ENCODE measurements at places on chromosomes 16 and 17.

- peak; percentile 16 for DNase-seq
Measured at GRCh38 chr17:37541880-37542660, 52.4 kb downstream of the DUSP14 start.

DNA sequence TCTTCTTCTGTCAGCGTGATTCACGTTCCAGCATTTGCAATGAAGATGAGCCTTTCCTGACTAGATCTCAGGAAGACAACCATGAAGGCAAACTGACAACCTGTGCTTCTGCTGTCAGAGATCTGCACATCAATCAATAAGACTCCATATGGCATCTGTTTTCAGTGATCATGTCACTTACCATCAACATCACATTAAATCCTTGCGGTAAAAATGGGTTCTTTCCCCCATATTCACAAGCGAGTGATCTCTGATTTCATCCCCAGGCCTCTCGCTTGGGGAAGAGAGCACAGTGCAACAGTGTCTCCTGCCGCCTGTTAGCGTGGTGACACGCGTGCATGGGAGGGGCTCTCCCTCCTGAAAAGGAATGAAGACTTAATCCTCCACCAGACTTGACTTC is 11.1 kb downstream of the NACA2 start:
- DNase-seq, result peak; percentile 63

GRCh38 chr16:31301708-31302400 is 42.1 kb downstream of the ITGAM start:
- peak; percentile 11 for DNase-seq

DNA sequence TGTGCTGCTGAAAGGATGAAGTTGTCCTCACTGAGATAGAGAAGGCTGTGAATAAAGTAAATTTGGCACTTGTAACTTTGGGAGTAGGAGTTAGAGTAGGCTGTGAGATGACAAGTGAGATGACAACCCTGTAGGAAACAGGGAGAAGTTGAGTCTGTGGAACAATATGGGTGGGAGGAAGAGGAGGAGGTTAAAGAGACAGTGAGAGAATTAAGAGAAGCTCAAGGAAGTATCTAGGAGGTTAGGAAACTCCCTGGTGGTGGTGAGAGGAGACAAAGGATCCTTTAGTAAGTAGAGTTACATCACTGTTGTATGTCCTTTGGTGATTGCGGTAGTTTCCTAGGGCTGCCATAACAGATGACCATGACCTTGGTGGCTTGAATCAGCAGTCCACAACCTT is 10.7 kb upstream of the HSD17B2 start:
- DNase-seq, result no peak

- DNase-seq, result no peak
Measured at GRCh38 chr16:11784038-11784369, 13.1 kb downstream of the ZC3H7A start.

DNA sequence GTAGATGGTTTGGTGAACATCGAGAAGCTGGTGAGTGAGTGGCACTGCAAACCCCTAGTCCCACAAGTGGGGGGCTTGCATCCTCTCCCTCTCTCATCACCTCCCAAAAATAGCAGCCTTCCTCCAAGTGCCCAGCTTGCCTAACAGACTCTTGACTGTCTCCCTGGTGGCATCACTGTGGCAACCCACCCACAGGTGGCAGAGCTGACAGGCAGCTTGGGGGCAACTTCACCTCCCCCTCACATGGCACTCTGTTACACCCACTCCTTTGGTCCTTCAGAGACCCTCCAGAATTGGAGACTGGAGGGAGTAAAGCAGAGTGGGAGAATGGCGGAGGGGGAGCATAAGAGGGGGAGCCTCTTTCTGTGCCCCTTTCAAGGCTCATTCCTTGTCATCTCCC is 15.7 kb downstream of the RAPGEFL1 start:
- no peak for DNase-seq

DNA sequence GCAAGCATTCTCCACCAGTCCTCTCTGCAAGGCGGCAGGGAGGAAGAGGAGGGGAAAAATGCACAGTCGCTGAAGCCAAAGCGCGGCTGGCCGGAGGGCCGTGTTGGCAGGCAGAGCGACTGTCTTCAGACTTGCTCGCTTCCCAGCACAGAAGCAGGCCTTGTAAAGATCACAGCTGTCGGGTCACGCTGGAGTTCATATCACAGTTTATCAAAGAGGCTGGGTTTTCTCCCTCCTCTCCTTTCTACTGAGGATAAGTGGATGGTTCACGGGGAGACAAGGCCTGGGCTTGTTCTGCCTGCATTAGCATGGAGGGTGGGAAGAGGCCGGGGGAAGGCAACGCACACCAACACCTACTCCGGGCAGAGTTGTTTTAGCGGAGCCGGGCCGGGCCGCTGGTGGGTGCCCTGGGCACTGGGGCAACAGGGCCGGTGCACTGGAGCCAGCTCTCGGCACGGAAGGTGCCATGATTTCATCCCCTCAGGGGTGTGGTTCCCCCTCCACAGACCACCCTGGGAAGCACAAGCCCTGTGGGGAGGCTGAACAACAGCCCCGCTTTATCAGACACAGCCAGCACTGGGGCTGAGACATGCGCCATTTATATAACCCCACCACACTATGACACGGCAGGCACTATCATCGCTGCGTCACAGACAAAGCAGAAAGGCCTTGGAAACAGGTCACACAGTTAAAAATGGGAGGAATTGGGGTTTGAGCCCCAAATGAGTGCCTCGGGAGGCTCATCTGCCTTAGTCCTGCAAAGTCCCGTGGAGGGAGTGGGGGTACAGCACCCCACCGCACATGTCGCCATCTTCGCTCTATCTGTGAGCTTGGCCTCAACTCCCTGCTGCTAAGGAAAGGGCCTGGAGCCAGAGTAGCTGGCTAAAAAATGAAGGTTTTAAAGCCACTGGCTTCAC is 40.3 kb upstream of the MTSS2 start:
- DNase-seq, result no peak

- no peak for DNase-seq
Measured at GRCh38 chr17:78014646-78015045, 56.1 kb downstream of the TNRC6C start.

DNA sequence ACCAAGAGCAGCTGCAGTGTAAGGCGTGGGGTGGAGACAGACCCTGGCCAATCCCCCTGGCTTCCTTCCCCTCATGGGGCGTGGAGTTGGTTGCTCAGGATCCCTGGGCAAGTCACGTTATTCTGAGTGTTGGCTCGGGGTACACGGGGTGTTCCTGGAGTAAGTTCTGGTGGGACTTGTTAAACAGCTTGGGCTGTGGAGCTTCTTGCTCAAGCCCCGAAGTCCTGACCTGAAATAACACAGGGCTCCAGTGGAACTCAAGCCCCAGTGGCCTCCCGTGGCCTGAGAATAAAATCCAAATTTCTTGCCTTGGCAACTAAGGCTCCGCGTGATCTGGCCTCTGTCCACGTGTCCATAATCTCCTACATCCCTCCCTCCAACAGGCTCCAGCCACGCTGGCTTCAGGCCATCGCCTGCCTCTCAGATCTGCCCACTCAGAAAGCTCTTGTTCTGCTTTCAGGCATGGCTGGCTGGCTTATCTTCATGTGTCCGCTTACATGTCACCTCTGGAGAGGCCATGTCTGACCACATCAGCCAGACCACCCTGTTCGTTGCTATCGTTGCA is 49.3 kb upstream of the BCO1 start:
- DNase-seq, result peak; percentile 35

DNA sequence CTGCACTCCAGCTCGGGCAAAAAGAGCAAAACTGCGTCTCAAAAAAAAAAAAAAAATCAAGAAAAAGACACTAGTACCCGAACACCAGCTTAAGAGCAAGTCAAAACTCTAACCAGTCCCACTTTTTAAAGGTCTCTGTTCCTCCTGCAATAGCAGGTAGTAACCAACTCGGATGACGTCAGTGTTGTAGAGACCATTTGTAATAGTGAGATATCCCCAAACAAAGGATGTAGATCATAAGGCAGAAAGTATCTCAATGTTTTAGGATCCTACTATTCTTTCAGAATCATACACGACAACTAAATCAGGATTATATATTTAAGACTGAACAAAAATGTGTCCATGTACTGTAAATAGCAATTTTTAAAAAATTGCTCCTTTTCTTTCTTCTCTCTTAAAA is 2.4 kb downstream of the JPT1 start:
- DNase-seq, result no peak

DNA sequence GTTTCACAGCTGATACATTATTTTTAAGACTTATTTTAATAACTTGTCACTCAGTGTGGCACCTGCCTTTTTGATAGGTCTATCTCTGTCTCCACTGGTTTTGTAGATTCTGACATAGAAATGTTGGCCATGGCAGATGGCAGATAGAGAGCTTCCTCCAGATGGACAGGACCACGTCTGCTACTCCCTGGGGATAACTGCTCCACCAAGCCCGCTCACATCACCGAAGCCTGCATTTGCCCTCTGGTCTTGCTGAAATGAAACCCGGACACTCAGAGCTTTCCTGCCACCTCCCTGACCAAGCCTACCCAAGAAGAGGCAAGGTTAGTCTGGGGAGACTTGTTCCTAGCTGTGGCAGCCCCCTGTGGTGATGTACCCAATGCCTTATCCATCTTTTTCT is 16.4 kb upstream of the HAP1 start:
- no peak for DNase-seq

DNA sequence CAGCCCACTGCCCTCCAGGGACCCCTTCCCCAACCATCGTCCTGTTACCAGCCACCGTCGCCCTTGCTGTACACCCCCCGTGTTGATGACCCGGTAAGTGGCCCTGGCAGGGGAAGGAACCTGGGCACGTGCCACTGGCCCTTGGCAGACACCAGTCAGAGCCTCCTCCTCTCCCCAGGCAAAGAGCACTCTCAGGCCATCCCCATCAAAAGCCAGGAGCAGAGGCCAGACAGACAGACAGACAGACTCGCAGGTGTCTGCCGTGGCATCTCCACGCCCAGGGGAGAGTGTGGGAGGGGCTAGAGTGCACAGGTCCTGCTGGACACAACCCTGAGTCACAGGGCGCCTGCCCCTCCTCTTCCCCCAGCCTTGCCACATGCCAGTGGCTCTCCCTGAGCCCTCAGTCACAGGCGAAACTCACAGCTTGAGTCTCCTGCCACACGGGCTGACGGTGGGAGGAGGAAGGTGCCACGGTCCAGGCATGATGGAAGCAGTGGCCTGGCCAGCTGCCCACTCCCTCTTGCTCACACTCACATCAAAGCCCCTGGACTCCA is 7.8 kb downstream of the CLCN7 start:
- no peak for DNase-seq

GRCh38 chr17:62093188-62094155 is 28.4 kb upstream of the MED13 start:
- DNase-seq, result peak; percentile 89

DNA sequence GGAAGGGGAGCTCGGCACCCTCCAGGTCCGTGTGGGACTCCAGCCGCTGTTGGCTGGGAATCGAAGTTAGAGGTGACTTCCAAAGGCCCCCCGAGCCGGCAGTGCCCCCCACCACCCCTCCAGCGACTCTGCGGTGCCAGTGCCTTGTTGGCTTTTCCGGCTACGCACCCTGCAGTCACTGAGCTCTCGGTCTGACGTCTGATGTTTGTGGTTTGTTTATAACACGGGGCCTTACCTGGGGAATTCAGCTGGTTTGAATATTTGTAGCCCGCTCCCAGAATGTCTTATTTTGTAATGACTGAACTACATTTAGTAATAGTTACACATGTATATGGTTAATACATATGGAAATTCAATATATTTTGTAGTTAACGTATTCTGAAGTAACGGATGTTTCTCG is 7.1 kb upstream of the BAIAP3 start:
- no peak for DNase-seq

DNA sequence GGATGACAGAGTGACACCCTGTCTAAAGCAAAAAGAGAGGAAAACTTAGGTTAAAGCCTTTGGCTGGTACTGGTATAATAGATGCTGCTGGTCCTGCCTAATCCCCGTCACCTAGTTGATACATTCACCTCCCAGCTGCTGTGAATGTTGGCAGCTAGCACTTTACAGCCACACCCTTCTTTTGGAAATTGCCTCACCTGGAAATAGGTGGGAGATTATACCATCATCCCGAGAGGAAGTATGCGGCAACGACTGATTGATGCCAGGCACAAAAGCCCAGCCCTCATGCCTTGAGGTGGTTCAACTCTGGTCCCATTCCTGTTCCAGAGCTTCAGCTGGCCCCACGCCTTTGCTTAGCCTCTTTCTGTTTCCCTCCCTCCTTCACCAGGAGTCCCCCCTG is 53.2 kb upstream of the SIAH1 start:
- DNase-seq, result no peak

- DNase-seq, result no peak
Measured at GRCh38 chr17:37194208-37194607, 181.6 kb upstream of the C17orf78 start.

DNA sequence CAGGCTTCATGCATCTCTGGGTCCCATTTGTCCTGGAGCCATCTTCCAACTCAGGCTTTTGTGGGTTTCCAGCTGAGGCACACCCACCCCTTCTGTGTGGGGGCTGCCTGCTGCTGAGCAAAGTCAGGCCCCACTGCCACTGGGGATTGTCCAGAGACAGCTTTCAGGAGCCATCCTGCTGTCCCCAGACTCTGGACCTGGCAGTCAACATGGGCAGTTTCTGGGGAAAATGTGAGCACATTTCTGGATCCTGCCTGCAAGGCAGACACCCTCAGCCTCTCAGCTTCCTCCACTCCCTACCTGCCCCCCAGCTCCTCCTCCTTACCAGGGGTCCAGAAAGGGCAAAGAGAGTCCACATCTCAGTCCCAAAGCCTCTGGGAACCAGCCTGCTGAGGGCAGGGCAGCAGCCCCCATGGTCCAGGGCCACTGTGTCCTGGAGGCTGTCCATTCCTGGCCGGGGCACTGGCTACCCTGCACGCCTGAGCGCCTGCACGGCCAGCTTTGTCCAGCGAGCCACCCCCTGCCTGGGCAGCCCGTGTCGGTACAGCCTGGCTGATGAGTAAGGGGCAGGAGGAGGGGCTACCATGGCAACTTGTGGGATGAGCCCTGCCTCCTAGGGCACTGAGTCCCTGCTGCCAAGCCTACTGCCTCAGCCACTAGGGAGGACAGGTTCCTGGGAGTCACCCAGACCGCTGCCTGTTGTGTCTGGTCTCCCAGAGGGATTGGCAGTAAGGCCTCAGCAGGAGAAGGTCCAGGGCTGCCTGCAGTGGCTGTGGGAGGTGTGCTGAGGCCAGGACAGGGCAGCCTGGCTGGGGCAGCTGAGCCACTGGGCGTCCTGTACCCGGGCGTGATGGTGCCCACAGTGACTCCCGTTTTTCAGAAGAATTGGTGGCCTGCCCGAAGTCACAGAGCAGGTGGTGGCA is at the start of gene SLC47A2:
Gene SLC47A2 (minus strand): TSS at position 477 of the 923 bp plus-strand sequence. CDS start 29 bp downstream, at position 448.
- DNase-seq, result no peak

- no peak for DNase-seq
Measured at GRCh38 chr17:81859906-81860755, at the start of gene P4HB. P4HB (minus strand) TSS chr17:81860535; CDS start chr17:81860471, 64 bp downstream.

GRCh38 chr16:621526-622105 is 9.2 kb upstream of the WFIKKN1 start:
- DNase-seq, result peak; percentile 16

GRCh38 chr16:22186517-22186916 is 19.6 kb upstream of the EEF2K start:
- DNase-seq, result no peak

- DNase-seq, result no peak
Measured at GRCh38 chr17:15268461-15268860, 3.3 kb upstream of the PMP22 start.

GRCh38 chr17:10772425-10773380 is 31.2 kb downstream of the TMEM238L start:
- DNase-seq, result no peak

GRCh38 chr17:49548506-49549310 is 27.0 kb upstream of the NXPH3 start:
- peak; percentile 28 for DNase-seq

- DNase-seq, result peak; percentile 27
Measured at GRCh38 chr17:66702106-66702936, 132.6 kb upstream of the CACNG5 start.

GRCh38 chr16:9072806-9073341 is 18.6 kb upstream of the HAPSTR1 start:
- peak; percentile 84 for DNase-seq

- peak; percentile 16 for DNase-seq
Measured at GRCh38 chr17:35577830-35578196, 558 bp downstream of the PEX12 start.
